HT1080 (cell line): ENCODE measurements at places on chromosomes 6 and 20. TPM values are rescaled to one million over a fixed set of nuclear protein-coding genes. Genes with fewer than 3 reads are reported as not detected.

GRCh38 chr20:9439806-9440205 lies 74.6 kb upstream of the LAMP5 start:
- no peak for DNase-seq

DNA sequence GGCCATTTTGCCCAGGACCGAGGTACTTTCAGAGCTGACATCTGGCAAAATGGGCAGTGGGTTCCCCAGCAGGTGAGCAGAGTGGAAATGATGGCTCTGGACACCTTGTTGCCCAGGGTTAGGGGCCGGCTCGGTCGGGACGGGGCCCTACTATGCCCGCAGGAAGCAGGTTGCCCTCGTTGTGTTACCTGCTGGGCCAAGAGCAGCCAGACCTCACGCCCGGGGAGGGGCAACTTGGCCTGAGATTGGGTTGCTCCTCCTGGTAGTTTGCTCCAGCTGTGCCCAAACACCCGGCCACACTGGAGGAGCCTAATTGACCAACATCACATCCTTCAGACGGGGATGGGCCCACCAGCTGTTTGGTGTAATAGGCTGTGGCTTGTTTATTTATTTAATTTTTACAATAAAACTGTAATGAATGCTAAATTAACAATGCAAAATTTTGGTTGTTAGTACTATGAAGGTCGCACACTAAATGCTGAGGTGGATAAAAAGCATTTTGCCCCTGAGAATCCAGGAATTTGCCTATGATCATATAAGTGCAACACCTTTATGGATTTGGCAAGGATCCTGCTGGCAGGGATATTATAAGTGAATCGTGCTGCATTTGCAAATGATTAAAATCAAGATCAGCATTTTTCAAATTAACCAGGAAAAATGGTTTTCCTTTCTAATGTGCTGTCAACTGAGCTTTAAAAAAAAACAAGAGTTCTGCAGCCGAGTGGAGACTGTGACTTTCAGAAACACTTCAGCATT lies 26.6 kb upstream of the PCMTD2 start:
- no peak for DNase-seq

DNA sequence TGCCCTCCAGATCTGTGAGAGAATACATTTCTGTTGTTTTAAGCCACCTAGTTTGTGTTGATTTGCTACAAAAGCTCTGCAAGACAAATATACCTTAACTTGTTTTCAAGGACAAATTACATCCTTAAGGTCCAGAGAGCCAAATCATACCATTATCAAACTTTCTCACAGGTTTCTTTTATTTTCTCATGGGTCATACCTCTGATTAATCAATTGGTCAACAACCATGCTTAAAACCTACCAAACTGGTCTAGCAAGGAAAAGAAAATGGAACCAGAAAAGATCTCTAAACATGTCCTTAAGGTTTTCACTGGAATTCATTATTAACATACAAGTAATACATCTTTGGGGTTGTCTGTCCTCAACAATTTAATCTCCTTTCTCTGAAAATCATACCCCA lies 535.0 kb downstream of the CD83 start:
- DNase-seq, result no peak

- no peak for DNase-seq
Observed at GRCh38 chr6:33372526-33373123, 19.0 kb upstream of the KIFC1 start.

- DNase-seq, result peak; percentile 38
Observed at GRCh38 chr20:25090492-25091429, 8.8 kb upstream of the VSX1 start.

DNA sequence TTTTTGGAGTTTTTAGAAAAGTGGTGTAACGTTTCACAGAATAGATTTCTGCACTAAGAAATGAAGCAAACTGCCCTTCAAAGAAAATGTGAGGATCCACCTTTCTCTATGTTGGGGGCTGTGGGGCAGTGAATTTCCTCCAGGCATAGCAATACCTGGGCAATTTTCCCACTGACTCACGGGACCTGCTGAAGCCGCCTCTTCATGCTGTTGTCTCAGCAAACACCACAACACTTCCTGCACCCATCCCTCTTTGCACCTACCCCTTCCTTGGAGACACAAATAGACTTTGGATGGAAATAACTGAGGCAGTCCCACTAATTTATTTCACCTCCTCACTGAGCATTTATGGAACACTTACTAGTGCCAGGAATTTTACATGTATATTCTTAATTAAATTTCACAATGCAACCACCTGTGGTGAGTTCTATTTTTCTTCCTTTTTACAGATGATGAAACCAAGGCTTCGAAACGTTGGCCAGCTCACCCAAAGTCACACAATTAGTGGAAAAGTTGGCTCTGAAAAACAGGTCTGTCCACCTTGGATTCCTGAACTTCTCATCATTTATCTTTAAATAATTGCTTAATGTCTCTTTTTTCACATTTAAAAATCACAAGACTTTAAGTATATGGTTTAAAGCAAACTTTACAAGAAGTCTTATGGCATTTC lies 17.2 kb upstream of the ADGRF1 start:
- DNase-seq, result no peak

- peak; percentile 48 for DNase-seq
Observed at GRCh38 chr6:131136021-131136786, 937 bp downstream of the AKAP7 start.

- DNase-seq, result no peak
Observed at GRCh38 chr20:35603695-35604448, 11.8 kb upstream of the SPAG4 start.

DNA sequence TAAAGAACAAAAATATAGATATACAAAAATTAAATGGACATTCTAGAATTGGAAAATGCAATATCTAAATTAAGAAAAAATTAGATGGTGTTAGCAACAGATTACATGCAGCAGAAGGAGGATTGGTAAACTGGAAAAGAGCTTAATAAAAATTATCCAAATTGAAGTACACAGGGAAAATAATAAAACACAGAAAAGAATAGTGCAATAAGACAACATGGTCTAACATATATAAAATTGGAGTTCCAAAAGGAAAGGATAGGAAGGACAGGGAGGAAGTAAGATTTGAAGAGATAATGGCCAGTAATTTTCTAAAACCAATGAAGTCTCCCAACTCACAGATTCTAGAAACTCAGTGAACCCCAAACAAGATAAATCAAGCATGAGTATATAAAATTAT lies 194.5 kb downstream of the TBX18 start:
- no peak for DNase-seq

GRCh38 chr6:8526624-8527023 lies 91.3 kb upstream of the SLC35B3 start:
- DNase-seq, result no peak

DNA sequence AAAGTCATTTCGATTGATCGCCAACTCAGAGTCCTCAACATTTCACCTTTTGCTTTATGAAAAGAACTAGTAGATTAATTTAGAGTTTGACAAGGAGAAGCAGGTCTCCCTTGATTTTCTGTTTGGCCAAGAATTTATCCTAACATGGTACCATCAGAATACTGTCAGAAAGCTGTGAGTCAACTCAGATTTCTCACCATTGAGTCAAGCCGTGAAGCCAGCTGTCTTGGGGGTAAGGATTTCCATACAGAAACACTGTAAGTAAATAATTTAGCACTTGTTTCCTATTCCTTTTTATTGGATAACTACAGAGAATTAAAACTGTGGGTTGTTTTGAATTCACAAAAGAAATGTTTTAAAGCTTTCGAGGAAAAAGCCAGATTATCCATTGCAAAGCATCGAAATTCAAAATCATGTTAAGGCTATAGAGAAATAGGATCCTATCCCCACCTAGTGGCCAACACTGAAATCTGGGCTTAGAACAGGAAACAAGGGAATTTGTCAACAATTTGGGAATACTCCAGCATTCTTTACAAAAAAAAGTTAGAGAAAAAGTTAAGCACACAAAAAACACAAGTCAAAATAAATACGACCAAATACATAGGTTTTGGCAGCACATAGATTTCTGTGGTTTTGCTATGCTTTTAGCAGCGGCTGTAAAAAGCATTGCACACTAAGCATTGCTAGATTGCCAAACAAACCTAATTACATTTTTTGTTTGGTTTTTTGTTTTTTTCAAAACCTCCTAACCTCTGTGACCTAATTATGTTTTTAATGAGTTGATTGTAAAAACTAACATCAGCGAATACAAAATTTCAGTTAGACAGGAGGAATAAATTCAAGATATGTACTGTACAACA lies 44.2 kb downstream of the COL11A2 start:
- DNase-seq, result no peak

DNA sequence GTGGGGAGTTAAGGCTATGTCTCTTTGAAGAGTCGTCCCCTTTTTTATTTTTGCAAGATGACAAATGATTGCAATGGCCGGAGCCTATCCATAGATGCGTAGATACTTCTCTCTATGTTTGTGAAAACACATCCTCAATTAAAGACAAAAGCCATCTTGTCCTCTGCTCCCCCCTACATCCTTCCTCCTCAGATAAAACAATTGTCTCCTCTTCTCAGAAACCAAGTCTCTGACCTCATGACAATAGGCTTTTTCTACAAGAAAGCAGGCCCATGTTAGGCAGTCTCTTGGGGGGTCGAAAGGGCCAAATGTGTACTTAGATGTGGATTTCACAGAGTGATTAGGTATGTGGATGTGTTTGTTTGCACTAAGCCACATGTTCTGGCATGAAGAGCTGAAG lies 51.1 kb upstream of the SSTR4 start:
- no peak for DNase-seq

The COL20A1 gene
- total RNA-seq, result not detected in 2 replicates

The FERMT1 gene
- 17.0 and 22.4 TPM in 2 replicates for total RNA-seq

The PLG gene
- not detected in 2 replicates for total RNA-seq
